ENCODE measurements at places on chromosomes 13 and 19. TPM values are rescaled to one million over a fixed set of nuclear protein-coding genes. Genes with fewer than 3 reads are reported as not detected.

DNA sequence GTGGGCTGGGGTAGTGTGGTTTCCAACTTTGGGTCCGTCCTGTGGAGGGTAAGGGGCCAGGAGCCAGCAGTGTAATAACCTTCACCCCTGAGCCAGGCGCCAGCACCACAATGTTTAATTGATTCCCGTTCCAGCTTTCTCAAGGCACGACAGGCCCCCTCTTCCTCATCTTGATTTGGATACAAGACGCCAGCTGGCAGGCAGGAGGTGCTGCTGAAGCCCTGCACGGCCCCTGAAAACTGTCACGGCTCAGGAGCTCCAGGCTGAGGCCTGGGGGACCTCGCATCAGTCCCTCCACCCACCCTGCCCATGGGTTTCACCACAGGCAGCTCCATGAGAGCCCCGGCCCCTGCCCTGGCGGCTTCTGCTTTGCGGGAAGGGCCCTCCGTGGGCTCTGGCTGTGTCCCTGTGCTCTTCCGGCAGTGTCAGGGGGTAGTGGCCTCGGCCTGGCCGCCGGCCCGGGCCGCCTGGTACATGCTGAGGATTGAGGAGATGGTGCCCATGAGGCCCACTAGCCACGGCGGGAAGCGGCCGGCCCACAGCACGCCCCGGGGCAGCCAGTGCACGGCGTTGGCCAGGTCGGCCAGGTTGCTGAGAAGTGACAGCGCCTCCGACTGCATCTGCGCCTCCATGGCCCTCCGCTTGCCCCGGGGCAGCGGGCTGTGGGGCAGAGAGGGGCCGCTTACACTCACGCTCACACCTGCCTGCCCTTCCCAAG, 11.9 kb downstream of the PEX11G start:
- no peaks in the 10 kb centered on the region for H3K36me3 ChIP-seq
- H3K4me3 ChIP-seq = no peak overlapping the region
- no peaks in the 10 kb centered on the region for H3K4me1 ChIP-seq
- no peak overlapping the region for H3K27ac ChIP-seq
- H3K27me3 ChIP-seq = no peaks in the 10 kb centered on the region

- no peaks in the 10 kb centered on the region for H3K36me3 ChIP-seq
- DNase-seq = peak; percentile 71
Observed at GRCh38 chr19:42563352-42564210, 31.1 kb downstream of the CEACAM8 start.

DNA sequence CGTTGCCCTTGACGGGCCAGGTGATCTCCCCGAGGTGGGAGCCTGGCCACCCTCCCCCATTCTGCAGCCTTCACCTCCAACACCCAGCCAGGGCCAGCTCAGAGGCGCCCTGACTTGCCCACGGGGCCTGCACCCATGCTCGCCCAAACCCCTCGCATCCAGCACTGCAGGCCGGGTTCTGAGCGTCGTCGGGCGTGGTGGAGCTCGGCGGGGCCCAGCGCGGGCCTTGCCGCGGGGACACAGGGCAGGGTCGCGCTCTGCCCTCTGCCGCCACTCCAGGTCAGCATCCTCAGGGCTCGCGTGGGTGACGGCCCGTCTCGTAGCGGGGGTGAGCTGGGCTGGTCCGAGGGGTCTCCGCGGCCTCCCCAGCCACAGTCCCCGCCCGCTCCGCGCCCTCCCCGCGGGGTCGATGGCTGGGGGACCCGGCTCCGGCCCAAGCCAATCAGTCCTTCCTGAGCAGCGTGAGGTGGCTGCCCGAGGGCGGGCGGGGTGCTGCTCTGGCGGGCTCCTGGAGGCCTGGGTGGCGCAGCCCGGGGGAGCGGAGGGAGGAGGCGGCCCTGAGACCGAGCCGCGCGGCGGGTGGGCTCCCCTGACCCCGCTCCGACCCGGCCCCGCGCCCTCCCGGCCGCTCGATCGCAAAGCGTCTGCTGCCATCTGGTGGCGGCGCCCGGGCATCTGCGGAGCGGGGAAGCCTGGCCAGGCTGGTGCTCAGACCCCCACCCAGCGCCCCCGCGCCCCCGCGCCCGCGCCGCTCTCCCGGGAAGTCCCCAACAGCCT, 61.4 kb downstream of the CCNE1 start:
- DNase-seq = peak; percentile 86
- no peaks in the 10 kb centered on the region for H3K36me3 ChIP-seq
- H3K4me3 ChIP-seq = peak overlapping the region; percentile 64
- peaks cover 41% of the 10 kb centered on the region for H3K27me3 ChIP-seq

- no peaks in the 10 kb centered on the region for H3K4me1 ChIP-seq
- no peak overlapping the region for H3K4me3 ChIP-seq
- H3K27me3 ChIP-seq = peaks cover 16% of the 10 kb centered on the region
- no peak overlapping the region for H3K27ac ChIP-seq
Observed at GRCh38 chr19:703651-704446, 4.9 kb upstream of the PALM start.

DNA sequence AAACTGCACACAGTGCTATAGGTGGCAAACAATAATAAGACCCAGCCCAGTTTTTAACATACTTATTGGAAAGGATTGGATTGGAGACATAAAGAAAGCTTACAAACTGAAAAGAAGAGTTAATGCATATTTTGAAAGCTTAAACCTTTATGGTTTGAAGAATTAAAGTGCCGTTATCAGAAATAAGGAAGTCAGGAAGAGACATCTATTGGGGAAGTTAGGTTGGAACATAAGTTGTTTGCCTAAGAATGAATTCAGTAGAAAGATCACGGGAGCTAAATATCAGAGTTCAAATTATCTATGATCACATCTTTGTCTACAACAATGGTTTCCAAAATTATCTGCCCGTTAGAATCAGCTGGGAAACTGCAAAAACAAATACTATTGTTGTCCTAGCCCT, 767.9 kb downstream of the PCDH9 start:
- no peak overlapping the region for H3K27ac ChIP-seq
- H3K4me1 ChIP-seq = no peaks in the 10 kb centered on the region
- no peaks in the 10 kb centered on the region for H3K36me3 ChIP-seq

GRCh38 chr13:32002873-32003272, 28.7 kb upstream of the FRY start:
- DNase-seq = no peak
- no peak overlapping the region for H3K4me3 ChIP-seq
- peaks cover 3% of the 10 kb centered on the region for H3K4me1 ChIP-seq
- H3K36me3 ChIP-seq = no peaks in the 10 kb centered on the region
- H3K27me3 ChIP-seq = no peaks in the 10 kb centered on the region
- no peak overlapping the region for H3K27ac ChIP-seq

GRCh38 chr13:42068886-42069285, 20.4 kb downstream of the DGKH start:
- H3K4me1 ChIP-seq = no peaks in the 10 kb centered on the region
- no peaks in the 10 kb centered on the region for H3K36me3 ChIP-seq
- H3K27ac ChIP-seq = no peak overlapping the region
- H3K27me3 ChIP-seq = no peaks in the 10 kb centered on the region

DNA sequence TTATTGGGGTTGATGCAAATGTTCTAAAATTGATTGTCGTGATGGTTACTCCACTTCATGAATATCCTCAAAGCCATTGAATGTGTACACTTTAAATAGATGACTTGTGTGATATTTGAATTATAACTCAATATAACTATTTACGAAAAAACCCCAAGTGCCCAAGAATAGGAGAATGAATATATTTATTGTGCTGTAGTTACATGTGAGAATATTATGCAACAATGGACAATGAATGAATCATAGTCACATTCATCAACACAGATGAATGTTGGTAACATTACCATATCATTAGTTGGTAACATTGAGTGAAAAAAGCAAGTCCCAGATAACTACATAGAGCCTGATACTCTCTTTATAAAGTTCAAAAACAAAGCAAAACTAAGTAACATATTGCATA, 127.8 kb upstream of the UBL3 start:
- no peak overlapping the region for H3K27ac ChIP-seq
- H3K36me3 ChIP-seq = no peaks in the 10 kb centered on the region

GRCh38 chr13:23750383-23751121, 138.6 kb downstream of the MIPEP start:
- DNase-seq = no peak
- no peaks in the 10 kb centered on the region for H3K36me3 ChIP-seq
- H3K4me1 ChIP-seq = peaks cover 22% of the 10 kb centered on the region
- H3K27me3 ChIP-seq = no peaks in the 10 kb centered on the region
- no peak overlapping the region for H3K4me3 ChIP-seq

GRCh38 chr19:39670998-39671397, 15.3 kb downstream of the LGALS16 start:
- no peaks in the 10 kb centered on the region for H3K27me3 ChIP-seq
- no peak overlapping the region for H3K4me3 ChIP-seq
- no peaks in the 10 kb centered on the region for H3K36me3 ChIP-seq
- DNase-seq = no peak
- no peaks in the 10 kb centered on the region for H3K4me1 ChIP-seq

- no peak for DNase-seq
- H3K4me1 ChIP-seq = no peaks in the 10 kb centered on the region
- no peaks in the 10 kb centered on the region for H3K36me3 ChIP-seq
- no peak overlapping the region for H3K4me3 ChIP-seq
- H3K27me3 ChIP-seq = no peaks in the 10 kb centered on the region
- H3K27ac ChIP-seq = no peak overlapping the region
Observed at GRCh38 chr19:44455100-44455499, 6.8 kb upstream of the ZNF229 start.

GRCh38 chr13:35566340-35566739, 89.9 kb upstream of the MAB21L1 start:
- DNase-seq = no peak
- no peak overlapping the region for H3K4me3 ChIP-seq
- H3K27me3 ChIP-seq = no peaks in the 10 kb centered on the region
- no peak overlapping the region for H3K27ac ChIP-seq
- no peaks in the 10 kb centered on the region for H3K4me1 ChIP-seq

- DNase-seq = no peak
- peaks cover 100% of the 10 kb centered on the region for H3K27me3 ChIP-seq
- no peak overlapping the region for H3K27ac ChIP-seq
Observed at GRCh38 chr19:1773184-1773583, 19.9 kb downstream of the ONECUT3 start.

- H3K27me3 ChIP-seq = no peaks in the 10 kb centered on the region
- no peak overlapping the region for H3K27ac ChIP-seq
- H3K4me1 ChIP-seq = peaks cover 25% of the 10 kb centered on the region
- H3K4me3 ChIP-seq = no peak overlapping the region
Observed at GRCh38 chr13:100523981-100524386, 64.6 kb downstream of the GGACT start.

GRCh38 chr19:7851623-7852500, 21.8 kb downstream of the EVI5L start:
- H3K27me3 ChIP-seq = peaks cover 34% of the 10 kb centered on the region
- H3K27ac ChIP-seq = no peak overlapping the region
- no peaks in the 10 kb centered on the region for H3K4me1 ChIP-seq
- DNase-seq = no peak
- H3K36me3 ChIP-seq = no peaks in the 10 kb centered on the region

DNA sequence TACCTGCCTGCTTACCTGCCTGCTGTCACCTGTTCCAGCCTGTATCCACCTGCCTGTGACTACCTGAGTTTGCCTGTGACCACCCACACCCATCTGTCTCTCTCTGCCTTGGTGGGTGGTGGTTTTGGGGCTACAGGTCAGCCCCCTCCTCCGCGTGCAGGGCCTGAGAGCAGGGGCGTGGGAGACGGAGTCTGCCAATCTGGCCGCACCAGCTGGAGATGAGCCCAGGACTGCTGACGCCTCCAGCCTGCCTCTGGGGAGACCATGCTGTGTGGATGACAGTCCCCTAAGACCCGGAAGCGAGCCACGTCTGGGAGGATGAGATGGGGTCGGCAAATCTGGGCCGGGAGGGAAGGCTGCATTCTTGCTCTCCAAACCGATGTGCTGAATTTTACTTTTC, 15.9 kb upstream of the KCTD15 start:
- H3K4me1 ChIP-seq = no peaks in the 10 kb centered on the region
- H3K27ac ChIP-seq = no peak overlapping the region
- no peaks in the 10 kb centered on the region for H3K36me3 ChIP-seq
- no peak for DNase-seq
- no peak overlapping the region for H3K4me3 ChIP-seq

DNA sequence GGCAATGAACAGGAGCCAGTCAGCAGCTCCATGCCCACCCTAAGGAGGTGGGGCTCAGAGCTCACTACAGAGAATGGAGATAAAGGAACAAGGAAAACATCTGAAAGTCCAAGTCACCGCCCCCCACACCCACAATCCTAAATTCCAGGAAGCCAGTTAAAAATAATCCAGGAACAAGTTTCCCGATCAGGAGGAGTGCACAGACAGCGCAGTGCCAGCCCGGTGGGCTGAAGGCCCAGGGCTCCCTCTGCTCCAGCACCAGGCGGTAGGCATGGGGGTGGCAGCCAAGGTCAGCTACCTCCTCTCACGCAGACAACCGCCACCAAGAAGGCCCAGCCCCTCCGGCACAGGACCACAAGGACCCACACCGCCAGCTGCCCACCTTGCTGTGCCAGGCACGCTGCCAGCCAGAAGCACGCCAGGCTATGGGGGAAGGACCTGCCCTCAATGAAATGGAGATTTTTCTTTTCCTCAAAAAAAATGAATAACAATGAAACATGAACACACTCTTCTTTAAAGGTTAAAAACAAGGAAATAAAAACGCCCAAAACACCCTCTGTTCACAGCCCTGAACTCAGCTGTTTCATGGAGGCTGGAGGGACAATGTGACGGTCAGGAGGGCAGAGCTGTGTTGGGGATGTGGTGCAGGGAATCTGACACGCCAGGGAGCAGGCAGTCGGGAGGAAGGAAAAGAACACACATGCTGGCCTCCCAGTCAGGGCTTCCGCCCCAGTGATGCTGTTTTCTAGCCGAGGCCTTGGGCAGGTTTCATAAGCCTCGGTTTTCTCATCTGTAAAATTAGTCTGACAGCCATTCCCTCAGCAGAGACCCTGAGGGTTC, 11.0 kb downstream of the STK24 start:
- H3K4me1 ChIP-seq = peaks cover 28% of the 10 kb centered on the region
- no peaks in the 10 kb centered on the region for H3K36me3 ChIP-seq
- no peak for DNase-seq
- no peak overlapping the region for H3K4me3 ChIP-seq
- H3K27me3 ChIP-seq = no peaks in the 10 kb centered on the region
- peak overlapping the region; percentile 62 for H3K27ac ChIP-seq

- H3K36me3 ChIP-seq = no peaks in the 10 kb centered on the region
- H3K4me3 ChIP-seq = no peak overlapping the region
- H3K27me3 ChIP-seq = no peaks in the 10 kb centered on the region
- no peak for DNase-seq
- peaks cover 8% of the 10 kb centered on the region for H3K4me1 ChIP-seq
- no peak overlapping the region for H3K27ac ChIP-seq
Observed at GRCh38 chr13:113299951-113300350, 2.9 kb downstream of the LAMP1 start.

DNA sequence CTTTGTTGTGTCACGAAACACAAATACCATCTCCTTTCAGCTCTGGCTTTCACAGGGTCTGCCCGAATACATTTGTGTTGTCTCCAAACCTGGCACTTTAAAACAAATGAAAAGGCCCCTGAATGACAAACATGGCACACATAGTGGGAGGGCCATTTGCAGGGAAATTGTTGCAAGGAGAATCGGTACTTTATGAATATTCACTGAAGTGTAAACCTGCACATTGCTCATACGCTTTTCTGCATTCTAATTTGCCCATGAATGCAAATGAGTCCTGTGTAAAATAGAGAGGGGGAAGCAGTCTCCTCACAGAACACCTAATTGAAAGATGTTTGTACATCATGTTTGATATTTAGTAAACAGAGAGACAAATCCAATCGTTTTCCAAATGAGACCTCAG, 82.7 kb upstream of the PCDH8 start:
- no peaks in the 10 kb centered on the region for H3K36me3 ChIP-seq
- peaks cover 23% of the 10 kb centered on the region for H3K4me1 ChIP-seq
- H3K27me3 ChIP-seq = no peaks in the 10 kb centered on the region
- no peak for DNase-seq

The CHST8 gene
- total RNA-seq = 0.92 TPM

The PLIN5 gene
- 1.2 TPM for total RNA-seq

The CYP2A13 gene
- total RNA-seq = not detected

The PPP1R15A gene
- total RNA-seq = 19.1 TPM

The FBXL12 gene
- 27.3 TPM for total RNA-seq

The ICAM4 gene
- total RNA-seq = not detected

The DACT3 gene
- total RNA-seq = 2.2 TPM

The CLDND2 gene
- total RNA-seq = not detected
